ENCODE measurements at places on chromosomes 3 and 15. TPM values are rescaled to one million over a fixed set of nuclear protein-coding genes. Genes with fewer than 3 reads are reported as not detected.

Gene HCLS1
- total RNA-seq: 0.86 TPM

Gene PLA2G4D
- total RNA-seq: 0.33 TPM

Gene GLCE
- total RNA-seq: 16.2 TPM

Gene CCDC80
- total RNA-seq: 12.6 TPM

Gene ROPN1B
- total RNA-seq: 0.36 TPM

Gene TAGLN3
- 7.2 TPM for total RNA-seq

Gene LIPC
- total RNA-seq: not detected

Gene BOC
- 6.0 TPM for total RNA-seq

Gene RTP1
- 3.0 TPM for total RNA-seq

Gene WDR49
- 3.2 TPM for total RNA-seq

Gene TNIK
- total RNA-seq: 42.0 TPM

Gene ZMYND10
- 0.54 TPM for total RNA-seq

Gene NCBP2
- total RNA-seq: 96.7 TPM

Gene RAB11A
- total RNA-seq: 254 TPM

Gene GPR62
- total RNA-seq: 0.19 TPM

Gene PLA1A
- not detected for total RNA-seq

Gene DAZL
- 3.4 TPM for total RNA-seq
